Activated CD8-positive, alpha-beta memory T cell treated with anti-CD3 and anti-CD28 coated beads for 1 hour (primary cell): ENCODE measurements at places on chromosomes 12 and 14.

DNA sequence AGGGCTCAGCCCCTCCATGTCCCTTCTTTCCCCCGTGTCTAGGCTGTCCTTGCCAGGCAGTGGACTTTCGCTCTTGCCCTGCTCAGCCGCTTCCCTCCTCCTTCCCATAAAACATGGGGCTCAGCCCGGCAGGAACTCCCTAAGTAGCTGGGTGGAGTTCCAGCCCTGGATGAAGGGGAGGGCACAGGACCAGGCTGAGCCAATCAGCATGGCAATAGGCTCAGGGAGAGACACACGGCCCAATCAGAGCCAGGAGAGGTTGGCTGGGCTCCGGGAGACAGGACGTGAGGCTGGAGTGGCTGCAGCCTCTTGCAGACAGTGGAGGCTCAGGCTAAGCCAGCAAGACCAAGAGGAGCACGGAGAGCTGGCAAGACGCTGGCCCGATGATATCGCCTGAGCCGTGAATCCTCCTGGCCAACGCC is 54.3 kb downstream of the GALNT9 start:
- DNase-seq: no peak

DNA sequence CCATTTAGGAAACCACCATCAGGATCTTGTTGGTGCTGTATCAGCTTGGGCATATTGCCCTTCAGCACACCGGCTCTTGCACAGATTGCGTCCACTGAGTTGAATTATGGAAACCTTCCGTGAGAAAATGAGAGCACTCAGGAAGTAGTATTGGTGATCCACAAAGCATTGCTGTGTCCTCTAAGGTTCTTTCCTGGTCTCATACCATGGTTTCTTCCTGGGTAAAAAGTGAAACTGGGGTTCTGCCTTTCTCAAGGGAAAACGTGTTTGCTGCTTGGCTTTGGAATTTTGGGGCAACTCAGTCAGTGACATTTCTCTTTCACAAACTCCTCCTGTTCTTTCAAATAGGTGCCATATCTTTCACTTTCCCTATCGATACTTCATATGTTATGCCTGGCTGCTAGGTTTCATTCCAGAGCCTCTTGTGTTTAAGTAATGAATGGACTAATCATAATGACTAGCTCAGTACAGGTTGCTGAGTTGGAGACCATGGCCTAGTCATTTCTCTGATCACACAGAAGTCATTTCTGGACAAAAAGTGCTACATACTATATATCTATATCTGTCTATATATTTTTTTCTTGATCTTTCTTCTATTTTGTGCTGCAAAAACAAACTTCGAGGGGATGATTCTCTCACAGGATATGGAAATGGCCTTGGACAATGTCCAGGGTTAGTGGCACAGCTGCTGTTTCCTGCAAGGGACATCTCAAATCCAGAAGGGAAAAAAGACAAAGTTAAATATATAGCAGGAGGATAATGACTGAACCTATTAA is 423.4 kb downstream of the ZFP36L1 start:
- DNase-seq: no peak

GRCh38 chr12:2084553-2085296 is 31.9 kb downstream of the CACNA1C start:
- no peak for DNase-seq

GRCh38 chr12:51751661-51752060 is 96.9 kb downstream of the FIGNL2 start:
- DNase-seq: no peak

- DNase-seq: no peak
Observed at GRCh38 chr14:56892959-56893358, 82.7 kb upstream of the OTX2 start.

- no peak for DNase-seq
Observed at GRCh38 chr14:71061458-71061857, 154.2 kb downstream of the PCNX1 start.

DNA sequence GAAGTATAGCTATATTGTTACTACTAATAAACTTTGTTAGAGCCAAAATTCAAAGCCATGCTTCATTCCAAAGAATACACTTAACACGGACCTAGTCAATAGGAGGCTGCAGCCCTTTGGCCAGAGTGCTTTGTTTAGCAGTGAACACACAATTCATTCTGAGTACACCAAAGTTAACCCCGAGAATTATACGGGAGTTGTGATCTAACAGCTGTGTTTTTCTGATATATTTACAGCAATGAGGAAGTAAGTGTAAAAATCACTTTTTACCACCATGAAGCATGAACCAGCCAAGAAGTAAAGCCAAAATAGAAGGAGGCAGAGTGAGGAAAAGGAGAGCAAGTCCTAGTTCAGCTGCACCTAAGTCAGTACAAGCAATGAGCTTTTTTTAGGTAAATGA is 156.8 kb upstream of the PDE3A start:
- DNase-seq: no peak

- no peak for DNase-seq
Observed at GRCh38 chr14:60339571-60339970, 90.5 kb downstream of the PPM1A start.

GRCh38 chr14:54209511-54210250 is 187.1 kb upstream of the CDKN3 start:
- DNase-seq: no peak

DNA sequence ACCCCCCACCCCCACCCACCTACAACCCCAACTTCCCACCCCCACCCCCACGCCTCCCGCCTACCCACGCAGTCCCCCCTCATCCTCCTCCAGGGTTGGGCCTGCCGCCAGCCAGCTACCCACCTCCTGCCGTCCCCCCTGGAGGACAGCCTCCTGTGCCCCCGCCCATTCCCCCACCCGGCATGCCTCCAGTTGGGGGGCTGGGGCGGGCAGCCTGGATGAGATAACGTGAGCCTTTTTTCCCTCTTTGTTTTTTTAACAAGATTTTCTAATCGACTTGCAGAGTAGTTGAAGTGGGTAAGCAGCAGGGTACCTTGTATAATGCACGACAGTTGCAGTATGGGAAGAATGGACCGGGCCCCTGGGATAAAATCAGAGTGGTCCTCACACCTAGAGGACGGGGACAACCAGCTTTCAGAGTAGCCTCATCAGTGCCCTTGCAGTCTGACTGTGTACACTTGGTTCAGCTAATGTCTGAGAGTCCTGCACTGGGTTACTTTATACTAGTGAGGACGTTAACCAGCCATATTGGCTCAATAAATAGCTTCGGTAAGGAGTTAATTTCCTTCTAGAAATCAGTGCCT is 29.4 kb downstream of the CCNK start:
- DNase-seq: no peak

- no peak for DNase-seq
Observed at GRCh38 chr12:73531752-73532151, 1005.9 kb upstream of the ATXN7L3B start.

- DNase-seq: no peak
Observed at GRCh38 chr12:121812921-121813896, 9.4 kb downstream of the SETD1B start.

- DNase-seq: no peak
Observed at GRCh38 chr12:111249757-111250156, 119.1 kb downstream of the PHETA1 start.

DNA sequence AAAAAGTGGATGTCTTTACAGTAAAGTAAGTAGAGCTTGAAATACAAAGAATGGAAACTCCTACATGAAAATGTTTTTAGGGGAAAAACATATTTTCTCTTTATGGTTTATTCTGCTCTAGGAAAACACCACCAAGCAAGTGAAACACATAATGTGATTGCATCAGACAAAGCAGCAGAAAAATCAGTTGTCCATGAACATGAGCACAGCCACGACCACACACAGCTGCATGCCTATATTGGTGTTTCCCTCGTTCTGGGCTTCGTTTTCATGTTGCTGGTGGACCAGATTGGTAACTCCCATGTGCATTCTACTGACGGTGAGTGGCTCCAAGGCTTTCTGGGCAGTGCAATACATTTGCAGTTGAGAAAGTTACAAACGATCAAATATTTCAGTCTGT is 42.6 kb upstream of the PLEKHD1 start:
- no peak for DNase-seq

GRCh38 chr12:54991161-54991990 is 6.8 kb upstream of the TESPA1 start:
- no peak for DNase-seq

DNA sequence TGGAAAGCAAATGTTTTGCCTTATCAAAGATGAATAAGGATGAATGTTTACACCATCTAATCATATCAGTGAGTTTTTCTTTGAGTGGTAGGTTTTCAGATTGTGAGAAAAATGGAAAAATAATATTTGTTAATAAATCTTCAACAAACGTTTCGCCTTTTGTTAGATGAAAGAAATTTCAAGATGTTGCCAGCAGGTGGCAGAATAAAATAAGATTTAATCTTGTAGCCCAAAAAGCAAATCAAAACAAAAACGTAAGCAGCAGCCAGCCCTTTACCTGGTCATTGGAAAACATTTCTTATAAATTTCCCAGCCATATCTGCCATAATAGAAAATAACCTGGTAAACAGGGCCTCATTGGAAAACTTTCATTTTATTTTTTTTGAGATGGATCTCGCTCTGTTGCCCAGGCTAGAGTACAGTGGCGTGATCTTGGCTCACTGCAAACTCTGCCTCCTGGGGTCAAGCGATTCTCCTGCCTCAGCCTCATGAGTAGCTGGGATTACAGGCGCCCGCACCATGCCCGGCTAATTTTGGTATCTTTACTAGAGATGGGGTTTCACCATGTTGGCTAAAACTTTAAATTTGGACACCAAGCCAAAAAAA is 15.4 kb upstream of the TMEM120B start:
- DNase-seq: no peak

DNA sequence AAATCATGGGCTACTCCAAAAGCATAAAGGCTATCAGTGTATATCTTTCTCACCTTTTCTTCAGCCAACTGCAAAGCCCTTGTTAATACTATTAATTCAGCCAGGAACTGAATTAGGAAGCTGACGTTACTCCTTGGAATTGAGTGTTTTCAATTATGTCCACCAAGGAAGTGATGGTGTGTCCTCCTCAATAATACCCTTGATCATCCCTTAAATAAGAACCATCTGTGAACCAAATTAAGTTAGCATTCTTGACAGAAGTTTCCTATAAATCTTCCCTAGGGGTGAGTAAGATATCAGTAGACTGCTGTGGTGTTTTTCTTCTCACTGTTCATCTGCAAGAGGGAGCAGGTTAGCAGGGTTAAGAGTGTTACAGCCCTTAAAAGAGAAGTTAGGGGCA is 252.3 kb upstream of the AVPR1A start:
- no peak for DNase-seq

- no peak for DNase-seq
Observed at GRCh38 chr12:54240971-54241588, 38.8 kb downstream of the CBX5 start.

DNA sequence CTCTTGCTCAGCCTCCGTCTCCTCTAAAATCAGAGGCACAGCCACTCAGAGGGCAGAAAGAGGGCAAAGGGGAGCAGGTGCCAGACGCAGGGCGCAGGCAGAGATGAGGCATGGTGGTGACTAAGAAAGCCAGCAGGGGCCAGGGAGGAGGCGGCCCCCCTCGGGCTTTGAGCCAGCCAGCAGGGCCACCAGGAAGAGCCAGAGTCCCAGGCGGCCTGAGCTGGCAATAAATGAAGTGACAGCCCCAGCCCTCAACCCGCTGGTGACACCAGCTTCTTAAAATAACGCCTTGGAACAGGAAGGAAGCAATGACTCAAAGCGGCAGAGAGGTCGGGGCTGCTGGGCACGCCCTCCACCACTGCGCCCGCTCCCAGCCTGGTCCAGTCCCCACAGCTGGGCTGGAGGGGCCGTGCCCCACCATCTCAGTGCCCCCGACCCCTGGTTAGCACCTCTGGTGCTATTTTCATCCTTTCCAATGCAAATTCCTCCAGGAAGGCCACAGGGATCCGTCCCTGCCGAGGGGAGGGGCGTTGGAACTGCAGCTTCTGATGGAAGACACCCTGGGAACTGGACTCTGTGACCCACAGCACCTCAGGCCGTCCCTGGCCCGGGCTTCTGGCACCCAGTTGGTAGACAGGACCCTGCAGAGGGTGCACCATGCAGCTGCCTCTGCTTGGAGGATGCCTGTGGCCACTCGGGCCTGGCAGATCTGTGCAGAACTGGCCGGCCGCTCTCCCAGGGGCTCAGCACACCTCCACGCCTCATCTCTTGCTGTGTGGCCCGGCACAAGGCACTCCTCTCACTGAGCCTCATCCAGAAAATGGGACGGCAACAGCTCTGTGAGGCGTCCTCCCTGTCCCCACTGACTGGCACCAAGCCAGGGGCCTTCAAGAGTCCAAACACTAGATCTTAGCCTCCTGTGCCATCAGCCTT is 113.7 kb downstream of the NCOR2 start:
- DNase-seq: peak; percentile 86

- no peak for DNase-seq
Observed at GRCh38 chr14:55892906-55893305, 225.3 kb upstream of the PELI2 start.

GRCh38 chr12:6553051-6553868 is 2.6 kb downstream of the IFFO1 start:
- no peak for DNase-seq
